ENCODE measurements at places on chromosomes 6 and 20. TPM values are rescaled to one million over a fixed set of nuclear protein-coding genes. Genes with fewer than 3 reads are reported as not detected.

GRCh38 chr6:160934157-160934556 lies 57.4 kb upstream of the MAP3K4 start:
- no peak for DNase-seq

DNA sequence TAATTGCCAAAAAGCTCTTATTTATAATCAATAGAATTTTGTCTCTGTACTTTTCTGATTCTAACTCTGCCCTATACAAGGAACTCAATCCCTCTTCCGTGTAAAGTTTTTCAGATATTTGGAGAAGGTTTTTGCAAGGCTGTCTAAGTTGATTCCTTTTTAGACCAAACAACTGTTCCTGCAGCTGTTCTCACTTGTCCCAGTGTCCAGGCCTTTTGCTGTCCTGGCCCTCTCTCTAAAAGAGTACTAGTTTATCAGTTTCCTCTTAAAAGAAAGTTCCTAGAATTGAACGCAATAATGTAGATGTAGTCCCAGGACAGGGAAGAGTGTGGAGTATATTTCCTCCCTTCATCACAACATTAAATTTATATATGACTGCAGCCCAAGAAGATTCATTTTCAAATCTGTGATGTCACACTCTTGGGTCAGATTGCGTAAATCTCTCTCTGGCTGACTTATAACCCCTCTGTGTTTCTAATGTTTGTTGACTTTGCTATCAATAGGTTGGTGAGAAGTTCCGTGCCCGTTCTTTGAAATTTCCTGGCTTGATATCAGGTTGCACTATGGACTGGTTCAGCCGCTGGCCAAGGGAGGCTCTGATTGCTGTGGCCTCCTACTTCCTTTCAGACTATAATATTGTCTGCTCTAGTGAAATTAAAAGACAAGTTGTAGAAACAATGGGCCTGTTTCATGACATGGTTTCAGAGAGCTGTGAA lies 139.4 kb upstream of the GLP1R start:
- DNase-seq, result peak; percentile 53

DNA sequence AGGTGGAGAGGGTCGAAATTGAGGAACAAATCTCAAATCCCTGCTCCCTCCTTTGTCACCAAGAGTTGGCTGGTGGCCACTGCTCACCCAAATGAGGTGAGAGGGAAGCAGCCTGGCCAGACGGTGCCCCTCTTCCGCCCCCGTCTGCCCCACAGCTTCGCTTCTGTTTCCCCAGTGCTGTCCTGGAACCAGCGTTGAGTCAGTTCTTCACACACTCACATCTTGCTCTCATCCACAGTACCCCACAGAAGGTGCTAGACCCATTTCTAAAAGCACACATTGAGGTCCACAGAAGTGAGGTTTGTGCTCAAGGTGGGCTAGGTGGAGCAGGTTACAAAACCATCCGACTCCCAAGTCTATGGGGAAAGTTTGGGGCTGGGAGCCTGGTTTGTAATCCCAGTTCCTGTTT lies 3.8 kb downstream of the CEBPB start:
- no peak for DNase-seq

DNA sequence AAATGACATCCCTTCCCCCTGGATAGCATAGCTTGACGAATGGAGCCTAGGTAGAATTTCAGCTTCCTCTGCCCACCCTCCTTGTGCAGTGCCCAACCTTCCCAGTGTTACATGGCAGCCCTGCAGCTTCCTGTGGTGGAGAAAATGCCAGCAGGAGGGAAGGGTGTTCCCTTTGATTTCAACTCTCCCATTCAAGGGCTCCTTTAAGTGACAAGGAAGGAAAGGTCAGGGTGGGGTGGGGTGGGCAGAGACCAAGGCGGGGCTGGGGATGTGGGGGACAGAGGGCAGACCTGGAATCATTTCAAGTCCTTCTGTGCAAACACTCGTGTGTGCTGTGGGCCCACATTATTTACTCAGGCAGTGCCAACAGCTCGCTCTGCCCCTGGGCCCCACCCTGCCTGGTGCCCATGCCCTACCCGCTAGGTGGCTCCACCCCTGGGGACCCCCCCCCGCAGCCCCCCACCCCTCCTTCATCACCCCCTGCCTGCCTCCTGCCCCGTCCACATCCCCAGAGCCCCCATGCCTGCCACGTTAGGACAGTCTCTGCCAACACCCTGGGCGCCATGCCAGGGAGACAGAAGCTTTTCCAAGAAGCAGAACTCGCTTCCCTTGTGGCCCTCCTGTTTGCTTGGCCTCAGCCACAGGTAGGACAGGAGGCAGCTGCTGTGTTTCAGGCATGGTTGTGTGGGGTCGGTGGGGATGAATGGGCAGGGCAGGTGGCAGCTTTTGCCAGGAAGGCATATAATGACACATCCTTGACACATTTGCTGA lies 9.4 kb downstream of the SPDEF start:
- peak; percentile 42 for DNase-seq

DNA sequence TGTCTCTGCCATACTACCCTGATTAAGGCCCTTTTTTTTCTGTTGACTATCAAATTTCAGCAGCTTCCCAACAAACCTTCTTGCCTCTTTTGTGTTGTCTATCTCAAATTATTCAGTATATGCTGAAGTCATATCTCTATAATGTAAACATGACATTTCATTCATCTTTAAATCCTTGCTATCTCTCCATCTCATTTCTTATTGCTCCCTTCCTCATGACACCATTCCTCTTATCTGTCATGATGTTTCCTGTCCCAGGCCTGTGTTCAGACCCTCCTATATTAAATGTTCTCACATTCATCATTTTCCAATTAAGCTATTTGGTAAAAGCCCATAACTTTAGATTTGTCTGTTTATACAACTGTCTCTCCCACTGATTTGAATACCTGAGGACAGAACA lies 482.6 kb downstream of the EPM2A start:
- no peak for DNase-seq

- no peak for DNase-seq
Observed at GRCh38 chr20:37983286-37983685, 50.0 kb downstream of the TTI1 start.

DNA sequence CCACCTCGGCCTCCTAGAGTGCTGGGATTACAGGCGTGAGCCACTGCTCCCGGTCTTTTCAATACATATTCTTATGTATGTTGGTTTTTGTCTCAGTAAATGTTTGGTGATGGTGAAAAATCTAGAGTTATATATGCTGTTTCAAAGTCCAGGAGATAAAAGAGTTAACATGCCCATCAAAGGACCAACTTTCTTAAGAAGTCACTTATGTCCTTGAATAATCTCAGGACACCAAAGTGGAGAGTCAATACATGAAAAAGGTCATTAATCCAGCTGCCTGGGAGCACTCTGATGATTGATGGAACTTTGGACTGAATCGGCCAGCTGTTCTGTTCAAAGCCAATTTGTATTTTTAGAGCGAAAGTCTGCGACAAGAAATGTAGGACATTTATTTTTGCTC lies 59.8 kb upstream of the HDAC2 start:
- DNase-seq, result no peak

GRCh38 chr6:32792901-32793435 lies 23.8 kb downstream of the HLA-DOB start:
- DNase-seq, result no peak

DNA sequence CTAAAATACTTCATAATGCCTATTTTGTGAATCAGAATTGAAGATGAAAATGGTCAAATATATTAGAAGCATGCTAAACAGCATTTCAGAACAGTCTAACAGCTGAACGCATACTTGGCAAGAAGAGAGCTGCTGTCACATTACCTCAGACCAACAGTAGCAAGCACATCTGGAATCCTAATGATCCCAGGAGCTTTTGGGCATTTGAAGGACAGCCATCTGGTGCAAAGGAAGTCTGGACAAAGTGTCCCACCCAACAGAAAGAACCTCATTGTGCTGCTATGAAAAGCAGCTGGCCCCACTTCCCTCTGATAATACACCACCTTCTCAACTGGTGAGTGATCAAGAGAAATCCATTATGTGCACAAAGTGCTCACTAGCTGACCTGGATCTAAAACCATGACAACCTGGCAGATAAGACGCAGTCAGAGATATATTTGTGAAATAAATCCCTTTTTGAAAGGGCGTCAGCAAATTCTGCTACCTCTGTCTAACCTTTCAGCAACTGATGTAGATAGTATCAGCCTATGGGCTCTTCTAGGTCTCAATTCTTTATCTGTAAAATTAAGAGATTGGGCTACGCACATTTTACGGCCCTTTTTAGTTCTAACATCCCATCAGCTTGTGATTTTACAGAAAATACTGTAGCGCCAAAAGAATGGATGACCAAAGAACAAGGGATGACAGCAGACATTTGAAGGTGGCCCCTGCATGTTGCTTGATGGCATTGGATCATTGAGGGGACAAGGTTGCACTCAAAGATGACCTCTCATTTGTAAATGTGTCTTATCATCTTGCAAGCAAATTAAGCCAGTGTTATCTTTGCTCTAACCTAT lies 78.7 kb downstream of the SGK1 start:
- no peak for DNase-seq

DNA sequence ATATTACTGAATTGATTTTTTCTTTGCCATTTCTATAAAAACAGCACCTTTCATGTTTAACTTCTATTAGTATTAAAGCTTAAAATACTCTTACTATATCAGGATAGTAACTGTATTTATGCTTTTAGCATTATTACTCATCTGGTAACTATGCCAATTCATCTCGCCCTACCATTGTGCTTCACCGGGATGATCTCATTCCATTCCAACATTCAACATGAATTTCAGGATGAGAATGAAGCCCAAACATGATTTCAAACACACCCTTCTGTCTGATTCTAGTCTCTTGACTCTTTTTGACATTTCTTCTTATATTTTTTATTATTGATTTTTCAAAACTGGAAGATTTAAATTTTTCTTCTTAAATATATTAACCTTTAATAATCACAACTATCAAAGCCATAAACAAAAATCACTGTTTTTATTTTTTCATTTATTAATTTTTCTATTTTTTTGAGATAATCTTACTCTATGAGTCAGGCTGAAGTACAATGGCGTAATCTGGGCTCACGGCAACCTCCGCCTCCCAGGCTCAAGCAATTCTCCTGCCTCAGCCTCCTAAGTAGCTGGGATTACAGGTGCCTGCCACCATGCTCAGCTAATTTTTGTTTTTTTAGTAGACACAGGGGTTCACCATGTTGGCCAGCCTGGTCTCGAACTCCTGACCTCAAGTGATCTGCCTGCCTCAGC lies 46.7 kb downstream of the GJA1 start:
- no peak for DNase-seq

GRCh38 chr6:66926060-66926459 lies 1219.0 kb upstream of the EYS start:
- no peak for DNase-seq

- peak; percentile 8 for DNase-seq
Observed at GRCh38 chr6:98634569-98634968, 199.8 kb upstream of the POU3F2 start.

- no peak for DNase-seq
Observed at GRCh38 chr6:44932651-44933091, 395.5 kb upstream of the RUNX2 start.

- no peak for DNase-seq
Observed at GRCh38 chr20:44849703-44850102, 35.8 kb upstream of the YWHAB start.

DNA sequence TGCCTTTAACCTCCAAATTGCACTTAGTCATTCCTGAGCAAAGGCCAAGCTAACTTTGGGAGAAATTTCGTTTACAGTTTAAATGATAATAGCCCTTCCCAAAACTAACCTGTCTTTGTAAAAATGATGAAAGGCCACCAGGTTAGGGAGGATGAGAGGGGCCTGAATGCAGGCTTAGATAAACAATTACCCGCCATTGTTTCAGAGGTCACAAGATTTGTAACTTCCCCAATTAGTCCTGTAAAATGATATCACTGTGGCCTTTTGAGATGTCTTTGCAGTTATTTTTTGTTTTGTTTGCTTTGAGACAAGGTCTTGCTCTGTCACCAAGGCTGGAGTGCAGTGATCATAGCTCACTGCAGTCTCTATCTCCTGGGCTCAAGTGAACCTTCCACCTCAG lies 26.3 kb downstream of the GNL1 start:
- DNase-seq, result no peak

GRCh38 chr20:237489-237888 lies 10.4 kb downstream of the DEFB129 start:
- no peak for DNase-seq

DNA sequence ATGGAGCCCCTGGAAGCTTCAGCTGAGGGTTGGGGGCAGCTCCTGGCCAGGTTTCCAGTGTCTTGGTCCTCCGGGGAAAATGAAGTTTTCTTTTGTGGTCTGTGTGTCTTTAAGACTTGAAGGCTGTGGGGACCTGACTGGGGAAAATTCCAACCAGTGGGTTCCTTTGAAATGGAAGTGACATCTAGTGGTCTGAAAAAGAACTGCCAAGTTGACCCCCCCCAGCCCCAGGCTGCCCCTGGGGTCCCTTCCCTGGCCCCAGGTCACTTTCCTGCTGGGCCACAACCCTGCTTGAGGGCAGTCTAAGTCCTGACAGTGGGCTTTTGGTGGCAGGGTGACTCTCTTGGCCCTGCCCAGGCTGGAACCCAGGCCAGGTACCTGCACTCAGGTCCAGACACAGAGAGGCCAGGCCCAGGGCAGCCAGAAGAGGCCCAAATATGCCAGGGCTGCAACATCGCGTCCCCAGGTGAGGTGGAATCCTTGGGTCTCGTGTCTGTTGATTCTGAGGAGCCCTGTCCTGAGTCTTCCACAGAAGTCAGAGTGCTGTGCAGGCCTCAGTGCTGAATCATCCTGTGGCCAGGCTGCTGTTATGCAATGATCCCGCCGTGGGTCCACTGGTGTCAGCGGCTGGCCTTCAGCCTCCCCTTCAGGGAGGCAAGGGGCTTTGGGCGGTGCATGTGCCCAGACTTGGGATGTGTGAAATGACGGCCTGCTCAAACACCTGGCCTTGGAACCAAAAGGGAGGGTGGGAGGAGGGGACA lies 68.4 kb downstream of the VEGFA start:
- peak; percentile 78 for DNase-seq

GRCh38 chr6:78578430-78578829 lies 288.9 kb upstream of the IRAK1BP1 start:
- no peak for DNase-seq

GRCh38 chr6:135910790-135911618 lies 59.5 kb downstream of the PDE7B start:
- DNase-seq, result no peak

- DNase-seq, result no peak
Observed at GRCh38 chr6:3405182-3405518, 51.7 kb downstream of the SLC22A23 start.

GPR63 gene
- 6.9 TPM for total RNA-seq

SNRPB gene
- 187 TPM for total RNA-seq

TULP1 gene
- total RNA-seq, result not detected

STMND1 gene
- 0.27 TPM for total RNA-seq

ATP6V1G2 gene
- total RNA-seq, result 0.88 TPM

TSBP1 gene
- not detected for total RNA-seq

RAMACL gene
- total RNA-seq, result 1.1 TPM

MTFR2 gene
- 2.9 TPM for total RNA-seq

MMP24 gene
- total RNA-seq, result 0.76 TPM

C20orf204 gene
- total RNA-seq, result 0.57 TPM

HSPA1L gene
- total RNA-seq, result 2.2 TPM

FABP7 gene
- total RNA-seq, result 0.24 TPM

SLC16A10 gene
- total RNA-seq, result 42.2 TPM

EEF1E1 gene
- total RNA-seq, result 36.5 TPM

XKR7 gene
- 0.37 TPM for total RNA-seq
